ENCODE measurements at places on chromosomes 16 and 17.
A peak's percentile ranks its signal among the peaks of the same experiment; 100 is the strongest.

DNA sequence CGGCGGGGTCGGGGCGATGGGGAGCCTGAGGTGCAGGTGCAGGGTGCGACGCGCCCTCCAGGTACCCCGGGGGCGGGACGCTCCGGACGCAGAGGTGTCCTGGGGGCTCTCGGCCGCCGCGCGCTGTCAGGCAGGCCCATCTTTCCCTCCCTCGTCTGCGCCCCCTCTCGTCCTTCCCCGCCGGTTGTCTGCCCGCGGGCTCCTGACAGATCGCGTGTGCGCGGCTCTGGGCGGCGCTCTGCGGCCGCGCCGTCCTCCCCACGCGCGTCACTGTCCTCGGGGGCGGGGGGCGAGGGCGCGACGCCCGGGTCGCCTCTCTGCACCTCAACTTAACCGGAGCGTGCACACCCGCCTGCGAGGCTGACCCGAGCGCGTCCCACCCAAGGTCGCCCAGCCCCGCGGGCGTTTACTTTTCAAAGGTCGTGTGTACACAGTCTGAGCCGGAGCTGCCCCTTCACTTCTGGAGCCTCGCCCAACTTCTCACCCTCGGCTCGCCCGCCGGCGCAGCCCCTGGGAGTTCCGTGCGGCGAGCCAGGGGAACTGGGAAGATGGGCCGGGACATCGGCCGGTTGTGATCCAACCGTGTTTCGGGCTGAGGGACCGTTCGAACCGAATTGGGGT is 512 bp downstream of the AKAP1 start:
- peak; percentile 64 for DNase-seq

DNA sequence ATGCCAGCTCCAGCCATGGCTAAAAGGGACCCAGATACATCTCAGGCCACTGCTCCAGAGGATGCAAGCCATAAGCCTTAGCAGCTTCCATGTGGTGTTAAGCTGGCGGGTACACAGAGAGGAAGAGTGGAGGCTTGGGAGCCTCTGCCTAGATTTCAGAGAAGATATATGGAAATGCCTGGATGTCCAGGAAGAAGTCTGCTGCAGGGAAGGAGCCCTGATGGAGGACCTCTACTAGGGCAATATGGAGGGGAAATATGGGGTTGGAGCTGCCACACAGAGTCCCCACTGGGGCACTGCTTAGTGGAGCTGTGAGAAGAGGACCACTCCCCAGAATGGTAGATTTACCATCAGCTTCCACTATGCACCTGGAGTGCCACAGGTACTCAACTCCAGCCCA is 32.1 kb downstream of the RNF112 start:
- DNase-seq = no peak

DNA sequence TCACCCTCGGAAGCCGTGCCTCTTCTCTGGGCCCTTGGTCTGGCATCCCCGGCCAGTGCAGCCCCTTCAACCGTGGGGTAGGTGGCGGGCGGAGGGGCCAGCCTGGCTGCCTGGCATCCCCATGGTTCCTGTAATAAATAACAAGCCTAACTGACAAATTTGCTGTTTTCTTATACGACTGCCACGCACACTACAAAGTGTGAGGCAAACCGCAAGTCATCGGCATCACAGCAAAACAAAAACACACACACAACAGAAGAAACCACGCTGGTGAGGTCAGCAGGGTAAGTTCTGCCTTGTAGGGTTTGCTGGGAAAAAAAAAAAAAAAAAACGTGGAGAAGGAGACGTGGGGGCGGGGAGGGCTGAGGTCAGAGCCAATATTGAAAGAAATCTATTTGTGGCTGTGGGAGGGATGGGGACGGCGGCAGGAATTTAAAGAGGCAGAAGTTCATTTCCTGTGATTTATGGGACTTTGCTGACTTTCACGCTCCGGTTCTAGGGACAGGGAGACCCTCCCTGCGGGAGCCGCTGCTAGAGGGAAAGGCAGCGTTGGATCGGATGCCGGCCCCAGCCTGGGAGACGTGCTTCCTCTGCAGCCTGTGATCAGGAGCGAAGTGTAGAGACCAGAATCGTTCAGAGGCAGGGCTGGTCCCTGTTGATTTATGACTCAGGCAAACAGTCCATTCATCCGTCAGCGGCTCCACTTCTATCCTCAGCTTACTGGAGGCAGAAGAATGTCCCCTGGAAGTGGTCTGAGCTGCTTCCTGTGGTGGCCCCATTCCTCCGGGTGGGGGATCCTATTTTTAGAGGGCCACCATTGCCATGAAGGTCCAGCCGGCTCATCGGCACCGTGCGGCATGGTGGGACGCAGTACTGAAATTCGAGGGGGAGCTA is 162.8 kb downstream of the FOXL1 start:
- DNase-seq = no peak

DNA sequence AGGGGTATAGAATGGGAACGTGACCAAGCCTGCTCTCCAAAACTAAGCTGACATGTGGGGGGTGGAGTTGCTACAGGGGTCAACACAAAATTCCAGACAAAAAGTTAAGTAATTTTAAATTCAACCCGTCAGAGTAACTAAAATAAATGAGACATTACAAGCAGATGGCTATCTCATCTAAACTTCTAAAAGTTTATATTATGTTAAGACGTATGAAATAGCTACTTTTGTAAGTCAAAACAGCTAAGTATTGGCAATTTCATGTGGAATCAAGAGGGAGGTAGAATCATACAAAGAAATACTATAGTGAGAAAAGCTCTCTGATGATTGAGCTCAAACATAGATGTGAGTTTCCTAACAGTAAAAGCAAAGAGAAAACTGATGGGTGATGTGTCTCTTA is 113.3 kb downstream of the HS3ST2 start:
- no peak for DNase-seq

DNA sequence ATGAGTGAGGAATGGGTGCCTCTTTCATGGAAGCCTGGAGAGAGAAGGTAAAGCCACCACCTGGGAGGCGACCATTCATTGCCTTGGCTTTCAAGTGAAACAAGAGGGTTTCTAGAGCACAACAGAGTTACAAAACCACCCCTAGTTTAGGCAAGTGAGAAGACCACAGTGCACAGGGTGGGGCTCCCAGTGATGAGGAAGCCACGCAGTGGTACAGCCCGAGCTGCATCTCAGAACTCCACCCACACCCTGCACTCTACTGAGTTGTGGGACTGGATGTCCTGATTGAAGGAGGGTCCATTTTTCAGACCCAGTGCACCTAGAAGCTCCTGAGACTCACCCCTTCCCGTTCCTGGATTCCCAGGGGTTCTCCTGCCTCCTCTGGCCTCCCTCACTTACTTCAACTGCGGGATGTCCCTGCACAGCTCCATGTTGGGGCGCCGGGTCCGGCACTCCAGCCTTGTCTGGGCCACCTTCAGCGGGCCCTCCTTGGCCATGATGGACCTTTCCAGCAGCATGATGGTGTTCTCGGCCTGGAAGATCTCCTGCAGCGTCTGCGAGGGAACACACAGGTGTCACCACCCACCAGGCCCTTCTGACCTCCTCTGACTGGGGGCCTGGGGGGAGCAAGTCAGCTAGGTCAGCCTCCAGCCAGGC is 55.1 kb upstream of the EMP2 start:
- no peak for DNase-seq

DNA sequence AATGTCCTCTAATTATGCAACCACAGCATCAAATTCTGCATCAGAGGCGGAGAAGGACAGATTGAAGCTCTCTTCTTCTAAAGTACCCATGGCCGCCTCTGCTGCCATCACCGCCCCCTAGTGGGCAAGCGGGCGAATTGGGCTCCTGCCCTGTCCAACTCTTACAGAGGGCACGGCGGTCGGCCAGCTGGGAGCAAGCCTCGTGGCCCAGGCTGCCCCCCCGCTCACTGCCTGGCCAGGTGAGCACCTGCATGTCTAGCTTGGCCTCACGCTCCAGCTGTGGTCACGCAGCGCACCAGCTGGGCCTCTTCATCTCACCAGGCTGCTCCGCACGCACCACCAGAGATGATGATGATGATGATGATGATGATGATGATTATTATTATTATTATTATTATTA is 146.1 kb upstream of the TOM1L1 start:
- DNase-seq = no peak

GRCh38 chr16:53372992-53373871 is 61.0 kb upstream of the RBL2 start:
- DNase-seq = no peak

DNA sequence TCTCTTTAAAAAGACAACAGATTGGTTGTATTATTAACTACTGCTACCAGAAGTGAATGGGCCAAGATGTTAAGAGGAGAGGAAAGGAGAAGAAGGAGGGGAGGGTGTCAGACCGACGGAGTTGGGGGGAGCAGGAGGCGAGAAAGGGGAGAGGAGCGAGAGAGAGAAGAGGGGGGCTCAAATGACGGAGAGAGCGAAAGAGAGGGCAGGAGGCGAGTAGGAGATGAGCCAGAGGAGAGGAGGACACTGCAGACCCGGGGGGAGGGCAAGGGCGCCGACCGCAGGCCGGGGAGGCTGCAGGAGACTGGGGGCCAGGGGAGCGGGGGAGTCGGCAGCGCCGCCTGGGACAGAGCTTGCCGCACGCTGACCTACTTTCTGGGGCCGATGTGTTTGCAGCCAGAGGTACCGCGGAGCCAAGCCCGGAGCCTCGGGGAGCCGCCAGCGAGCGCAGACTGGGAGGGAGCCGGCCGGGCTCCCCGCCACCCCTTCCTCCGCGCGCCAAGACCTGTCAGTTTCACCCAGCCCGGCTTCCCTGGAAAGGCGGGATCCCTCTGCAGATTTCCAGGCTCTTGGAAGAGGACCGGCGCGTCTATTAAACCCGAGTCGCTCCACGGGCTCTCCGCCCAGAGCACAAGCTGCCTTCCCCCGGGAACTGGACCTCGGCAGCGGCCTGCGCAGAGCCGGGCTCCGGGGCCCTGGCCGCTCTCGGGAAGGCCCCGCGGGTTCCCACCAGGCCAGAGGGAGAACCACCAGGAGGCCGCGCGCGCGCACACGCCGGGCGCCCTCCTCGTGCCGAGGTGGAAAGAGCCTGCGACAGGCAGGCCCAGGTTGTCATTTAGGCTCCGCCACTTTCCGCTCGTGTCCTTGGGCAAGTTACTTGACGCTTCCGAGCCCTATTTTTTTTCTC is 74.6 kb downstream of the CMC2 start:
- DNase-seq = peak; percentile 37

- DNase-seq = peak; percentile 79
Measured at GRCh38 chr17:72150632-72151460, 30.0 kb downstream of the SOX9 start.

DNA sequence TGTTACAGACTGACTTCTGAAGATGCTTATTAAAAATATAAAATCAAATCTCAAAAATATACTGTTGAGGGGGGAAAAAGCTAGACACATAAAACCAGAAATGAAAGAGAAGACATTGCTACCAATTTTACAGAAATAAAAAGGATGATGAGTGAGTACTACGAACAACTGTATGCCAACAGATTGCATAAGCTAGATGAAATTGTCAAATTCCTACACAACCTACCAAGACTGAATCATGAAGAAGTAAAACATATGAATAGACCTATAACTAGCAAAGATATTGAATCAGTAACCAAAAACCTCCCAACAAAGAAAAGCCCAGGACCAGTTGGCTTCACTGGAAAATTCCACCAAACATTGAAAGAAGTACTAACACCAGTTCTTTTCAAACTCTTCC is 3.5 kb upstream of the CAPNS2 start:
- no peak for DNase-seq

- no peak for DNase-seq
Measured at GRCh38 chr17:8747742-8748141, 3.1 kb upstream of the CCDC42 start.

GRCh38 chr16:62676306-62676705 is 640.1 kb upstream of the CDH8 start:
- DNase-seq = no peak

- DNase-seq = no peak
Measured at GRCh38 chr17:48290378-48290777, 139.6 kb downstream of the SKAP1 start.

- DNase-seq = no peak
Measured at GRCh38 chr16:56203052-56203451, 11.8 kb downstream of the GNAO1 start.

- DNase-seq = no peak
Measured at GRCh38 chr17:34314279-34314678, 5.0 kb upstream of the CCL8 start.

DNA sequence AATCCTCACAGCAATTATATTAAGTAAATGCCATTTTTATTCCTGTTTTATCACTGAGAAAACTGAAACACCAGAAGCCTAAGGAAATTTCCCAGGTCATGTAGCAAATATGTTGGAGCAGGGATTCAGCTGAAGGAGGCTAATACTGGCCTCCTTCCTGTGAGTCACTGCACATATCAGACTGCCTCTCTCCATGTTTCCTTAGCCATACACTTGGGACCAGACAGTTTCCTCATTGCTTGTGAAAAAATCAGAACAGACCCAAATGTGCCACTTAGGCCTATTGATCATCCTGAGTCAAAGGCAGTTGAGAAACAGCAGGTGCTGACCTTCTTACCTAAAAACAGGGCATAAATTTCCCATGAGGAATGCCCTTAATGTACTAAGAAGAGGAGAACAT is 18.9 kb upstream of the ELAC2 start:
- no peak for DNase-seq

DNA sequence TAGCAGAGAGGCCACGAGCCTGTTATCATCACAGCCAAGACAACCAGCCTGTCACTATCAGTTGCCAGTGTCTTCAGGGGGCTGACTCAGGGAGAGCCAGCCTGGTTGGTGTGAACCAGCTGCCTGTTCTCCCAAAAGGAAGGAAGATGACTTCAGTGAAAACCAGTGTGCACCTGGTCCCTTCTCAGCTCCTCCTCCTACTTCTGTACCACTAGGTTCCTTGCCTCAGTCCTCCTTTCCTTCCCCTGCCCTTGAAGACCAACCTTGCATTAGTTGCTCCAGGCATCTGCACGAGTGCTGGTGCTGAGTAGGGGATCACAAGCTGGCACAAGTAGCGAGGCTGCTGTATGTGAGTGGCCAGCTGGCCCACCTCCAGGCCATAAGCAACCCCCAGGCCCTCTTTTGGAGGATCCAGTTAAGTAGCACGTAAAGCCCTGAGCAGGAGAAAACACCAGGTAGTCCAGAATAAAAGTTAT is 8.5 kb downstream of the TUBG1 start:
- DNase-seq = no peak

DNA sequence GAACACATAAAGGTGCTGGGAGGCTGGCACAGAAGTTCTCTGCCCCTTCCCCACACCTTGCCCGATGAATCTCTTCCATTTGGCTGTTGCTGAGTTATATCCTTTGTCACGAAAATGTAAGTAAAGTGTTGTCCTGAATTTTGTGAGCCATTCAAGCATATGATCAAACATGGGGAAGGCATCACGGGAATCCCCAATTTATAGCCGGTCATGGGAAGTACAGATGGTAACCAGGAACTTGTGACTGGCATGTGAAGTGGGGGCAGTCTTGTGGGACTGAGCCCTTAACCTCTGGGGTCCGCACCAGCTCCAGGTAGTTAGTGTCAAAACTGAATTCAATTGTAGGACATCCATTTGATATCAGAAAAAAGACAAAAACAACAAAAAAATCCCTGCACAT is 13.2 kb downstream of the TOM1L2 start:
- DNase-seq = no peak

- DNase-seq = peak; percentile 10
Measured at GRCh38 chr17:559551-560431, 154.8 kb downstream of the VPS53 start.

GRCh38 chr16:27650073-27650701 is 100.2 kb downstream of the KATNIP start:
- no peak for DNase-seq

- no peak for DNase-seq
Measured at GRCh38 chr17:81097943-81098308, 63.0 kb downstream of the BAIAP2 start.

Data from caudate nucleus (tissue), 63 donors.